ENCODE measurements at places on chromosomes 5 and 9.

- DNase-seq, result no peak
Measured at GRCh38 chr5:34460496-34460895, 195.6 kb upstream of the RAI14 start.

- no peak for DNase-seq
Measured at GRCh38 chr9:73038613-73039012, 85.8 kb upstream of the ALDH1A1 start.

GRCh38 chr5:170223360-170223759 is 9.4 kb upstream of the C5orf58 start:
- no peak for DNase-seq

GRCh38 chr5:147344861-147345260 is 110.0 kb downstream of the STK32A start:
- DNase-seq, result no peak

DNA sequence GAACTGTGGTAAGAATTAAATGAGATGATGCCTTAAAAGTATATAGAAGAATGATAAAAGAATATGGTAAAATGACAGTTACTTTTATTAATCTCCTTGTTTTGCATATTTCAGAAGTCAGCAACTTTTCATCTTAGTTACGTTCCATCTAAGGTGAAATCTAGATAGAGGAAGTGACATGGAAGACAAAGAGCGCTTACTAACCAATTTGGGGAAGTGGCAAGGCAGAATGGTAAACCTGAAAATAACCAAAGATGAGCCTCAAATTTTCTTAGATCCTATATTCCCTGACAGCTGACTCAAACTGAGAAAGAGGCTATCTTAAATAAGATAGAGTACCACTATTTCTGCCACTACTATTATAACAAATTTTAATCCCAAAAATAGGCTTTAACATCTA is 52.5 kb downstream of the FGF10 start:
- DNase-seq, result no peak

GRCh38 chr9:72486594-72486955 is 34.8 kb upstream of the TMC1 start:
- DNase-seq, result no peak

DNA sequence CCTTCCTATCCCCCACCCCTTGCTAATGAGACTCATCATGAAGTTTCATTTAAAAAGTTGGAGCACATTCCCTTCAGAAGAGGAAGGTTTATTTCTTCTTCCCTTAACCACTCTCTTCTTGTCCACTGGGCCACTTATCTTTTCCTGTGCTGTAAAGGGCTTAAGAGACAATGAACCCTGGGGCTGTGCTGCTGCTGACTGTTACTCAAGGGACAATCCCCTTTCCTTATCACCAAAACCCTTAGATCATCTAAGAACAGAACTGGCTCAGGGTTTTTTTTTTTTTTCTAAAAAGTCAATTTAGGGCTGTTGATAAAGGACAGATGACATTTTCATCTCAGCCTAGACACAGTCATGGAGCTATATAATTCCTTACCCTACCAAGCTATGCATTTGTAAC is 29.6 kb downstream of the CAPSL start:
- no peak for DNase-seq

DNA sequence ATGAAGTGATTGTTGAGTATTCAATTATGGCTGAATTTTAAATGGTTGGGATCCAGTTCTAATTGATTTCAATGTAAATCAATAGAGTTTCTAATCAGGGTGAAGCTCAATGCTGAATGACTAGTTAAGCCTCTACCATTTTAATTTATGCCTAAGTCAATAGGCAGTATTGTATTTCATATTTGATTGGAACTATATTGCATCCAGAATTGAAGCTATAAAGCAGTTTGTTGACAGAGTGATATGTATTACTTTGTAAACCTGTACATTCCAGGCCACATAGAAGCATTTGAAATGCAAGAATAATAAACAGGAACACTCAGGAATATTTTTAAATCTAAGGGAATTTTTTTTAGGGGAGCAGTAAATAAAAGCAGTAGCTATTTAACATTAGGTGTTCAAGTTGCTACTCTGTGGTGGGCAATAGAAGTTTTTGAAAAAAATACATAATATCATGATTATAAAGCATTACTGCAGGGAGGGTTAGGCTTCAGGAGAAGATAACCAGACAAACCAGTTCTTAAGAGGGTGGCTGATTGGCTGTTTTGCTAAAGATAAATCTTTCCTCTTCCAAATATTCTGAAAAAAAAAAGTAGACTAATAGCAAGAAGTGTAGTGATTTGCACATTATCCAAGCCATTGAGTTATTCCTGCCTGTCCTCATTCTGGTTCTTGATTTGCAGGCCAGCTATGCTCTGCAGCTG is 492.0 kb upstream of the MEF2C start:
- no peak for DNase-seq

- DNase-seq, result no peak
Measured at GRCh38 chr5:36606428-36607113, at the start of gene SLC1A3. SLC1A3 (plus strand) TSS chr5:36606606; CDS start chr5:36608424, 1,818 bp downstream.

DNA sequence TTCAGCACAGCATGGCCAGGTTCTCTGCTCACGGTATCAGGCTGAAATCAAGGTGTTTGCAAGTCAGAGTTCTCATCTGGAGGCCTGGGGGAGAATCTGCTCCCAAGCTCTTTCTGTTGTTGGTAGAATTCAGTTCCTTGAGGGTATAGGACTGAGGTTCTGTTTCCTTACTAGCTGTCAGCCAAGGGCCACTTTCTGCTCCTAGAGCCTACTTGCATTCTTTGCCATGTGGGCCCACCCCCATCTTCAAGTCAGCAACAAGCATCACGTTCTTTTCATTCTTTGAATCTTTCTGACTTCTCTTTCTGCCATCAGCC is 7.4 kb upstream of the CDC42SE2 start:
- no peak for DNase-seq

- no peak for DNase-seq
Measured at GRCh38 chr9:84187090-84187489, 153.5 kb downstream of the SLC28A3 start.

- no peak for DNase-seq
Measured at GRCh38 chr9:83317244-83317643, 221.0 kb downstream of the FRMD3 start.

DNA sequence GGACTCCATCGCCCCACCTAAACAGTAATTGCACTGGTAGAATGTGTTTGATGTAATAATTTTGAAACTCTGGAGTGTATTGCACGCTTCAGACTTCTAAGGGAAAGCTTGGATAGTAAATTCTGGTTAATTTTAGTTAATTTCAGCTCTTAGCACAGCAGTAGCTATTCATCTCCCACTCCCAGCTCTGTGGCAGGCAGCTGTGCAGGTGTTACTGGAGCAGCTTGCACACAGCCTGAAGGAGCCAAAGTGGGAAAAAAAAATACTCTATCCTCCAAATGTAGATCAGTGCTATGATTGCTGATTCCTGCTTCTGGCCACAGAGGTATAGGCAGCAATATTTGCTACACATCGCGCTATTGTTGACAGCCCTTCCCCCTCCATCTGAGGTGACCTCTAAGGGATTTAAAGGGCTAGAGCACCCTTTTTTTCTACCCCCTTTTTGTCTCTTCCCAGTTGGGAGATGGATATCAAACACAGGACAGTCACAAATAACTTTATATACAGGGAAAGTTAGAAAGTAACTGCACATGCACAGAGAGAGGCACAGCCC is 97.4 kb downstream of the KCTD16 start:
- DNase-seq, result no peak

GRCh38 chr5:55141945-55142690 is 17.9 kb upstream of the GPX8 start:
- no peak for DNase-seq

DNA sequence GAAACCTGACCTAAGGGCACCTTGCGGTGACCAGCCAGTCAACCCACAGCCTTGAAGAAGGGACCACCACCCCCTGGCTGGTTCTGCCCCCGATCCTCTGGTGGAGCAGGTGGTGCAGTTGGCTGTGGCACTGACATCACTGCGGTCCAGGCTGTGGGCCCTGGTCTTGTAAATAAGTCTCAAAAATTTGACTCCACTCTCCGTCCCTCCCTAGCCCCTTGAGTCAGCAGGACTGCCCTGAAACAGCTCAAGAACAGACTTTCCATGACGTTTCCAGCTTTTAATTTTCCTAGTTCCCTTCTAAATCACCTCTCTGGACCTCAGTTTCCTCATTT is 134.8 kb upstream of the BOD1 start:
- DNase-seq, result no peak

Measured in stimulated activated CD8-positive, alpha-beta memory T cell treated with anti-CD3 and anti-CD28 coated beads, Interleukin-2, amount 100 ng/mL, for 1 hour (primary cell).